NCI-H510A (cell line): ENCODE measurements at places on chromosomes 11 and 22.

GRCh38 chr11:112270551-112271180, 10.0 kb upstream of the PLET1 start:
- DNase-seq: no peak

DNA sequence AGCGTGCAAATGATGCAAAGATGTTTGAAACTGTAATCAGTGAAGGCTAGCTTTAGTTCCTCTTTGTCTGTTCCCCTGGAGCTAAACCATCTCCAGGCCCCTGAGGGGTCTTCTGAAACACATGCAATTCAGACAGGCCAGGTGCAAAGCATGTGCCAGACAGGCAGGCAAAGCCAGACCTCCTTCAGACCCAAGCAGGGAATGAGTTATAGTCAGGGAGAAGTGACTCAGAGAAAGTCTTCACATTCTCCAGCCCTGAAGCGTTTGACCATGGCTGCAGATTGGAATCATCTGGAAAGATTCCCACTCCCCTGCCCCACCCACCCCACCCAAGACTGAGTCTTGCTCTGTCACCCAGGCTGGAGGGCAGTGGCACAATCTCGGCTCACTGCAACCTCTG, 187.0 kb upstream of the ISX start:
- no peak for DNase-seq

DNA sequence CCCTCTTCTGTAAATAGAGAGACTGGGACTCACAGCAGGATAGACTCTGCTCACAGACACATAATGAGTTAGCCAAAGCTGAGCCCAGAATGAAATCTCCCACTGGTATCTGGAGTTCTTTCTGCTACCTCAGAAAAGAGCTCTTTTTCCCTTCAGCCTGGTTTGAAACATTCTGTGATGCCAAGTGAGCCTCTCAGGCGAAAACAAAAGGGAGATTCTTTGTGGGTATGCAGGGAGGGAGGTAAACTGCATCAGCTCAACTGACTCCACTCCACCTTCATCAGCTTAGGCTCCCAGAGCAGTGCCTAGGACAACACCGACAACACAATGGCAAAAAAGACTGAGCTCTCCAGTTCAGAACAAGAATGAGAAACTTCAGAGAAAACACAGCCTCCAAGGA, 55.1 kb upstream of the SCUBE2 start:
- DNase-seq: no peak

DNA sequence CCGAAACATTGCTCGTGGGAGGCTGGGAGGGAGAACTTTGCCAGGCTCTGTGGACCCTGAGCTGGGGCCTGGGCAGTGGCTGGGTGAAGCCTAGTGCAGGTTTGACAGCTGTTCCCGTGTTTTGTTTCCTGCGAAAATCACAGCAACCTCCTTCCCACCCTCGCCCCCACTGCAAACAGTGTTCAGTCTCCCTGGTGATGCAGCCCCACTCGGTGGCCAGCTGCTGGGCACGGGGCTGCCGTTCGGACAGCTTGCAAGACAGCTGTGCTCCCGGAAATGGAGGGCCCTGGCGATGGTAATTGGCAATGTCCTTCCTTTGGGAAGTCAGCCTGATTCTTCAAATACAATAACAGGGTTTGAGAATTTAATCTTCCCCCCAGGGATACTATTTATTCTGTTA, 10.4 kb upstream of the GAL start:
- no peak for DNase-seq

GRCh38 chr11:2534134-2534956, 89.5 kb downstream of the KCNQ1 start:
- no peak for DNase-seq

DNA sequence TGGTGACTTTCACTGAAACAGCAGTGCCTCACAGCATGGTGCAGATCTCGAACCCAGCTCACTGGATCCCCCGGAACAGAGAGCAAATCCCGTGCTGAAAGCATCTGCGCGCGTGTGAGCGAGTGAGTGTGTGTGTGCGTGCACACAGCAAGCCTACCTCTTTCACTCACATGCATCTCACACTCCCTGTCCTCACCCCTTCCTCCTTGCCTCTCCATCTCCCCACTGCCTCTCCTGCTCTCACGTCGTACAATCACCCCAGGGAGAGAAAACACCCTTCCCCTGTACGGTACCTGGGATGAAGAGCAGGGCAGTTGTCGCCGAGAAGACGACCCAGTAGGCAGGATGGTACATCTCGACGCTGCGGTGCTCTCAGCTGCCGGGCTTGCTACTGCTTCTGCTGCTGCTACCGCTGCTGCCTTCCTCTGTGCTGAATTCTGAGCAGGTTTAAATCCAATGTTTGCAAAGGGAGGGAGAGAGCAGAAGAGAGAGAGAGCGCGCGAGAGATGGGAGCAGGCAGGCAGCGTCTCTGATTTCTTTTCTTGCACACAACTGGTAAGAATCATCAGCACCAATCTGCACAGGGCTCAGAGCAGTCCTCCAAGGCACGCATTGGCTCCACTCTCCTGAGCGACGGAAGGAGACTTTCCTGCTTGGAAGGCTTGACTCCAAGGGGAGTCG, at the start of gene OPCML:
Gene OPCML (minus strand): TSS at position 531 of the 681 bp plus-strand sequence.
- no peak for DNase-seq

DNA sequence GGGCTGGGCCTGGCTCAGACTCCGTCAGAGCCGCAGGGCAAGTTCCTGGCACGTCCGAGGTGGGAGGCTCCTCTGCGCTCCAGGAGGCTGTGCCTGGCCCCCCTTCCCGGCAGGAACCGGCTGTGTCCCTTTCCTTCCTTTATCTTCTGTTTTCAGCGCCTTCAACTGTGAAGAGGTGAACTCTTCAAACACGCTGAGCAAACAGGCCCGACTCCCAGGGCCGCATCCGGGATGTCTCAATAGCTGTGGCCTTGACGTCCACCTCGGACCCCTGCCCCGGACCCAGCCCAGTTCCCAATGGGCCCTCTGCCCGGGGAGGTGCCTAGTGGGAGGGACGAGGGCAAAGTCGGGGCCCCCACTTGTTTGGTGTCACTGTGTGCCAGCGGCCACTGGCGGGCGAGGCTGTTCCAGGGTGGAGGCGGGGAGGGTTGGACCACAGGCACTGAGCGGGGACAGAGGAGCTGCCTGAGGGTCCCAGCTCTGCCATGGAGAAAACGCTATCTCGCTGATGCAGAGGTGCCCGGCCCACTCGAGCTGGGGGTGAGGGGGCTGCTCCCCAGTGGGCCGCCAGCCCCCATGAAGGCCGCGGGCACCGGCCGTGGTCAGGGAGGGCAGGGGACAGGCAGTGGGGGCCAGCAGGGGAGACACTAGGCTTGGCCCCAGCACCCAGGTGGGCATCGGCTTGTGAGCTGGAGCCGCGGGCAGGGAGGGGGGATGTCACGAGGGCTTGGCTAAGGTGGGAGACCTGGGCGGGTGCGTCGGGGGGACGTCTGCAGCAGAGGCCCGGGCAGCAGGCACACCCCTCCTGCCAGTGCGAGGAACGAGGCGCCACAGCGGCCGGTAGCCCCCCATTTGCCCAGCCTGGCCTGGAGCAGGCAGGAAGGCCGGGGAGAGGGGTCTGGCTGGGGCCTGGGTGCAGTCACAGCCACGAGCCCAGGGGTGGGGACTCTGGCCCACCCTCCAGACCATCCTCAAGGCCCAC, 2.7 kb upstream of the MUC5B start:
- DNase-seq: no peak

DNA sequence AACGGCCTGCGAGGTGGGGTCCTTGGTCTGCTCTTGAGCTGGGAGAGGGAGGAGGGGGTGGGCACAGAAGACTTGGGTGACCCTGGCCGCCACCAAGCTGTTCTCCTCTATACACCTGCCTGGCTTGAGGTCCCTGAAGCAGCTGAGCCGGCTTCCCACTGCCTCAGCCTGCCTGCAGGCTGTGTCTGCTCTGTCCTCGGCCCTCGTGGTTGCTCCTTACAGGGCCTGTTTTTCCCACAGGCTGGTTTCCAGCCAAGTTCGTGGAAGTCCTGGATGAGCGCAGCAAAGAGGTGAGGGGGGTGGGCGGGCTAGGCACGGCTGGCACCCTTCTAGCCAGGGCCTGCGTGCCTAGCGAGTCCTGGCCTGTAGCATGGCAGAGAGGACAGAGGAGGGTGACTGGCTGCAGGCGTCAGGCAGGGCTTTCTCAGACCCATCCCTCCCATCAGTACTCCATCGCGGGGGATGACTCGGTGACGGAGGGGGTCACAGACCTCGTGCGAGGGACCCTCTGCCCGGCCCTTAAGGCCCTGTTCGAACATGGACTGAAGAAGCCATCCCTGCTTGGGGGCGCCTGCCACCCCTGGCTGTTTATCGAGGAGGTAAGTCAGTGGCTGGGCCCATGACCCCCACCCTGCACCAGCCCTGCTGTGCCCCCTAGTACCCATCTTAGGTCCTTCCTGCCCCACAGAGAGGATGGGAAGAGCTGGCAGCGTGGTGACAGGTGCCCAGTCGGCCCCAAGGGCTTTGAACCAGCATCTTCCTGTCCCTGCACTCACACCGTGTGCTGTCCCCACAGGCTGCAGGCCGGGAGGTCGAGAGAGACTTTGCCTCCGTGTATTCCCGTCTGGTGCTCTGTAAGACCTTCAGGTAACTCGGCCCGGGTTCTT, 37.7 kb downstream of the SGSM3 start:
- no peak for DNase-seq

GRCh38 chr11:44088377-44088776, 7.1 kb upstream of the EXT2 start:
- no peak for DNase-seq

DNA sequence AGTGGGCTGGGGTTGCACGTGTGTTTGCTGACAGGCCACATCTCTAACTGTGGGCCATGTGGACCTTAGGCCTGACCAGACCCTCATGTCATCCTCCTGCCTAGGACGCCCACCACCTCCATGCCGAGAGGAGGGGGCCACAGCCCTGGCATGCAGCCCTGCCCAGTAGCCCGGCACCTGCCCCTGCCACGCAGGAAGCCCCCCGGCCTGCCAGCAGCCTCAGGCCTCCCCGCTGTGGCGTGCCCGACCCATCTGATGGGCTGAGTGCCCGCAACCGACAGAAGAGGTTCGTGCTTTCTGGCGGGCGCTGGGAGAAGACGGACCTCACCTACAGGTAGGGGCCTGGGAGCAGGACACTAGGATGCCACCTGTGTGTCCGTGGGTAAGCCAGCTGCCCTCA, 6.4 kb downstream of the MMP11 start:
- DNase-seq: no peak

- DNase-seq: no peak
These were observed 62.0 kb upstream of the PRR5 start for GRCh38 chr22:44639891-44640617.

GRCh38 chr11:45960387-45961095, 38.1 kb downstream of the LARGE2 start:
- DNase-seq: no peak

DNA sequence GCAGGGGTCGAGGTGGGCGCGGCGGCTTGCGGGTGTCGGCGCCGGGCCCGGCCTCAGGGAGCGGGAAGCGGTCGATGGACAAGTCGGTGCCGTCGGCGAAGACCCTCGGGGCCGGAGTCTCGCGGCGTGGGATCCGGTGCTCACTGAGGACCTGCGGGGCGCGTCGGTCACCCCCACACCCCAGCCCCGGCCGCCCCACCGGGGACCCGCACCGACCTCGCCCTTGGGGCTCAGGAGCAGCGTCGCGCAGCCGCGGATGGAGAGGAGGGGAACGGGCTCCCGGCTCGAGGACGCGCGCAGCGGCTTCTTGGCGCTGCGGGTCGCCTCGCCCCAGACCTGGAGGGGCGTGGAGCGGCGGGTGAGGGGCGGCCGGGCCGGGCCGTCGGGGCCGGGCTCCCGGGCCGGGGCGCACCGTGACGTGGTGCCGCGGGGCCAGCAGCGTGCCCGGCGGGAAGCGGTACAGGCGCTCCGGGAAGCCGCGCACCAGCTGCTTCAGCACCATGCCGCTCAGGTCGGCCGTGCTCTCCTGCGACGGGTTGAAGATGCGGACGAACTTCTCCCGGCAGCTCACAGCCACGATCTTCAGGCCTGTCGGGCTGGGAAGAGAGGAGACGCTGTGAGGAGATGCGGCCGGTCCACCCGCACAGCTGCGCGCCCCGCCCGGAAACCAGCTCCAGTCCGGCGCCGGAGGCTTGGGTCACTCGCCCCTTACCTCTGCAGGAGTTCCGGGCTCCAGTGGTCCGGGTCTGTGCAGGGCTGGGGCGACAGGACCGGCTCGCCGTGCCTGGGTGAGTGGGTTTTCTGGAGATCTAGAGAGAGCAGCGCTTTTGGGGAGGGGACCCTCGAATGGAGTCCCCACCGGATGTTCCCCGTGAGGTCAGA, 4.5 kb downstream of the LMNTD2 start:
- DNase-seq: no peak

- no peak for DNase-seq
These were observed 11.1 kb downstream of the MCHR1 start for GRCh38 chr22:40690370-40690769.

- DNase-seq: no peak
These were observed 71.4 kb downstream of the MTMR3 start for GRCh38 chr22:29954203-29954855.

DNA sequence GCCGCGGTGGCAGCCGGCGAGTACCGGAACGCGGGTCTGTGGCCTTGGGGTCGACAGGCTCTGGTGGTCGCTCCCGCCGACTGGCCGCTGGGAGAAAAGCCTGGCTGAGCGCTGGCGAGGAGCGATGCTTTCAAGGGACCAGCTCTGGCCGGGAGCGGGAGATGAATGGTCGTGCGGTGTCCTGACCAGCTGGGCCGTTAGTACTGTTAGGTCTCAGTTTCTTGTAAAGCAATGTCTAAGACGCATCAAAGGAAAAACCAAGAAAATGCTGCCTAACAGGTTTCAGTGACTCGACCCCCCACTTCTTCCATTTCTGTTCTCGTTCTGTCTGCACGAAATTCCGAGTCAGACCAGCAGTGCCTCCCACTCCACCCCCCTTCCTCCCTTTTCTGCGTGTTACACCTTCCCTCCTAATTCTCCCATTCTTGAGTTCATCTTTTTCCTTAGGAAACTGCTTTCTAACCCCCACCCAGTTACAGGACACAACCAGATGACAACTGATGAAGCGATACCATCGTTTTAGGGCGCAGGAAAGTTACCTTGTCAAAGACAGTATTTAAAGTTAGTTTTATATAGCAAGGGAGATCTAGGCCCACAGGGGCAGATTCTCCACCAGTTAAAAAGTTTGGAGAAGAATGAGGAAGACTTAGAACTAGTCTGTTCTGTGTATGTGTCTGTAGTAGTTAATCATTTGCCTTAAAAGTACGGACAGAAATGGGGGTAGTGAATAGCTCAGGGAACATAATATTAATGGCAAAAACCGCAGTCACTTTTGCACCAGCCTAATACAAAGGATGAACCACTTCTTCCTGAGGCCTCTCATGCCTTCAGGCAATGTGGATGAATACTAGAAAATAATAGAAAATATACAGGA, 1.0 kb downstream of the CUL5 start:
- DNase-seq: no peak
